ENCODE measurements at places on chromosomes 3 and 15. TPM values are rescaled to one million over a fixed set of nuclear protein-coding genes. Genes with fewer than 3 reads are reported as not detected.

Gene IGSF10
- polyA plus RNA-seq: 1.8 TPM

Gene KLF15
- 10.0 TPM for polyA plus RNA-seq

Gene ARPIN
- 31.0 TPM for polyA plus RNA-seq

Gene TLE3
- 32.1 TPM for polyA plus RNA-seq

Gene GNAT1
- polyA plus RNA-seq: not detected

Gene A4GNT
- polyA plus RNA-seq: 0.83 TPM

Gene SLC22A13
- polyA plus RNA-seq: 1.7 TPM

GRCh38 chr3:158961911-158962310, 160.1 kb downstream of the MFSD1 start:
- DNase-seq: no peak

- DNase-seq: no peak
Measured at GRCh38 chr3:21435871-21436270, 315.1 kb downstream of the ZNF385D start.

DNA sequence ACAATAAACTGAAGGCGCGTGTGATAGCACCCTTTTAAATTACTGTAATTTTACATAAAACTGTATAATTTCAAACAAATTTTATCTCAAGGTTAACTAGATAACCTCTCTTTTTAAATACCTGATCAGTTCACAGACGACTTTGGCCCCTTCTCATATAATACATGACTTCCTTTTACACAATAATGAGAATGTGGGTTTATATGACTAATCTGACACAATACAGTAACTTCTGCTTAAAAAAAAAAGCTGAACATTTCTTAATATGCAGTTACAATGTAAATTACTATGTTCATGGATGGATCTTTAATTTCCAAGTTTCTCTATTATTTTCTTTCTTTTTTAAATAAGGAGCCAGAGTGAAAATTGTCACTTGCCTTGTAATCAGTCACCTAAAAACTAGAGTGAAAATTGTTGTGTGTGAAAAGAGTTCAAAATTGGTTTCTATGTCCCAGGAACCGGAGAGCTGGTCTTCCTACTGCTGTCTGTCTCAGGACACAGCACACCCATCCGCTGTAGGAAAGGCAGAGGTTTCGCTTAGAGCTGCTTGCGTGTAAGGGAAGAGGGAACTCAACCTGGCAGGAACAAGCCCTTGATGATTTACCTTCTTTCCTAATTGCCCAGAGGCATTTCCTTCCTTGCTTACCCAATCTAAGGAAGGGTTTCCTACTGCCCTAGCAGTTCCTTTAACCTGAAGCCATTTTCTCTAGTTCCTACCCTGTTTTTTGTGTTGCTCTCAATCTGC, 33.3 kb downstream of the PLD1 start:
- no peak for DNase-seq

DNA sequence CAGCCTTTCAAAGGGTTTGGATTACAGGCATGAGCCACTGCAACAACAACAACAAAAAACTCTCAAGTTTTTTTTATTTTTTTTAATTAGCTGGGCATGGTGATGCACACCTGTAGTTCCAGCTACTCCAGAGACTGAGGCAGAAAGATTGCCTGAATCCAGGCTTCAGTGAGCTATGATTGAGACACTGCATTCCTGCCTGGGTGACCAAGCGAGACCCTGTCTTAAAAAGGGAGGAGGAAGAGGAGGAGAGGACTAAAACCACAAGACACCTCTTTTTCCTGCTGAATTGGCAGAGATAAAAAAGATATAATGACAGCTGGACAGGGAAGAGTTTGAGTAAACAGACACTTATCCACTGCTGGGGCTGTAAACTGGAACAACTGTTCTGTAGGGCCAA, 22.7 kb upstream of the CHRNB4 start:
- DNase-seq: no peak

- no peak for DNase-seq
Measured at GRCh38 chr3:15651396-15651795, 49.9 kb downstream of the BTD start.

DNA sequence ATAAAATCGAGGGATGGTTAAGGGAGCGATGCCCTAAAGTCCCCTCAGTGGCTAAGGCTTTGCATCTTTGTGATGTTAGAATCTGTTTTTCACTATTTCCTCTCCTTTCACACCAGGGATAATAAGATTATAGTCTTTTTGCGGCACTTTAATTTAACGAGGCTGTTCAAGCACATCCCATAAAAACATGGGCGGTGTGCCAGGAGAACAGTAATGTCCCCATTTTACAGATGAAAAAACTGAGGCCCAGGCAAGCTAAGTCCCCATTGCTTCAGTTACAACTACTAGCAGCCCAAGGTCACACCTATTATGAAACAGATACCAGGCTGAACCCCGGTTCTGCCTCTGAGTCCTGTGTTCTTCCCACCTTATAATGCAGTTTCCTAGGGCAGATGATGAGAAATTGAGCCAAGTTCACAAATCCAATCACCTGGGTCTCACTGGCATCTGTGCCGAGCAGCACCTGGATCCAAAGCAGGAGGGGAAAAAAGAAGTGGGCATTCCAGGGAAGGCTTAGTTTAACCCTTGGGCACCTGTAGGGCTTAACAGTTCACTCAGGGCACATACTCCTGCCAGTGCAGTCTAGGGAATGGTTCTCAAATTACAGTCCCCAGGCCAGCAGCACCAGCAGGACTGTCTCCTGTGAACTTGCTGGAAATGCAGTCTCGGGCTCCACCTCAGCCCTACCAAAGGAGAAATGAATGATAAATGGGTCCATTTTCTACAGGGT, 169.3 kb downstream of the RAB11A start:
- DNase-seq: no peak

DNA sequence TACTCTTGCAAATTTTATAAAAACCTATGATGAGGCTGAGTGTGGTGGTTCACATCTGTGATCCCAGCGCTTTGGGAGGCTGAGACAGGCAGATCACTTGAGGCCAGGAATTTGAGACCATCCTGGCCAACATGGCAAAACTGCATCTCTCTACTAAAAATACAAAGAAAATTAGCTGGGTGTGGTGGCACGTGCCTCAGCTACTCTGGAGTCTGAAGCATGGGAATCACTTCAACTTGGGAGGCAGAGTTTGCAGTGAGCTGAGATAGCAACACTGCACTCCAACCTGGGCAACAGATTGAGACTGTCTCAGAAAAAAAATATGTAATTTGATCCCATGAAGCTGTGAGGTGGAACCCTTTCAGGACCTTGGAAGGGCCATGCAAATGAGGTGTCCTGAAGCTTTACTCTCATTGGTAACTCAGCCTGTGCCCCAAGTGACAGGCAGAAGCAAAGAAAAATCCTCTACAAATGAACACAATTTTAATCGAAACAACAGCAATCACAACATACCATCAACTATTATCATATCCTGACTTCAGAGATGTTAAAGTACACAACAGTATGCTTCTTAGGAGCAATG, 84.6 kb upstream of the CDV3 start:
- DNase-seq: no peak

GRCh38 chr3:14265246-14265962, 86.8 kb downstream of the LSM3 start:
- DNase-seq: no peak

- DNase-seq: no peak
Measured at GRCh38 chr3:119783883-119784282, 2.0 kb downstream of the NR1I2 start.

DNA sequence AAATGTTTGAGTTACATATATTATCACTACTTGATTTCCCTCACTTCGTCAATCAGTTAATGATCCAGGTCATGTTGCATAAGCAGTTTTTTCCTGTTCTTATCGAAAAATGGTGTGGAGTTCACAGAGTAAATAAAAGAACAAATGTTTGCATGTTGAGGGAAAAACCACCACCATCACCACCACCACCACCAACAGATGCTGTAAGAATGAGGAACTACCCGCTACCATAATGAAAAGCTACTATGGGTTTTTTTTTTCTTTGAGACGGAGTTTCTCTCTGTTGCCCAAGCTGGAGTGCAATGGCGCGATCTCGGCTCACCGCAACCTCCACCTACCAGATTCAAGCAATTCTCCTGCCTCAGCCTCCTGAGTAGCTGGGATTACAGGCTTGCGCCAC, 27.6 kb downstream of the RUBCN start:
- DNase-seq: no peak

GRCh38 chr3:195458316-195458717, 15.5 kb upstream of the ACAP2 start:
- DNase-seq: no peak
